RPMI8226 (cell line): ENCODE measurements at places on chromosomes 1 and 21.

- no peak for DNase-seq
These were observed 30.4 kb downstream of the ZNF281 start for GRCh38 chr1:200379432-200379757.

GRCh38 chr1:207321790-207322645 lies 540 bp downstream of the CD55 start:
- DNase-seq: peak; percentile 40

- DNase-seq: no peak
These were observed 278.8 kb downstream of the ASTN1 start for GRCh38 chr1:176885751-176886150.

DNA sequence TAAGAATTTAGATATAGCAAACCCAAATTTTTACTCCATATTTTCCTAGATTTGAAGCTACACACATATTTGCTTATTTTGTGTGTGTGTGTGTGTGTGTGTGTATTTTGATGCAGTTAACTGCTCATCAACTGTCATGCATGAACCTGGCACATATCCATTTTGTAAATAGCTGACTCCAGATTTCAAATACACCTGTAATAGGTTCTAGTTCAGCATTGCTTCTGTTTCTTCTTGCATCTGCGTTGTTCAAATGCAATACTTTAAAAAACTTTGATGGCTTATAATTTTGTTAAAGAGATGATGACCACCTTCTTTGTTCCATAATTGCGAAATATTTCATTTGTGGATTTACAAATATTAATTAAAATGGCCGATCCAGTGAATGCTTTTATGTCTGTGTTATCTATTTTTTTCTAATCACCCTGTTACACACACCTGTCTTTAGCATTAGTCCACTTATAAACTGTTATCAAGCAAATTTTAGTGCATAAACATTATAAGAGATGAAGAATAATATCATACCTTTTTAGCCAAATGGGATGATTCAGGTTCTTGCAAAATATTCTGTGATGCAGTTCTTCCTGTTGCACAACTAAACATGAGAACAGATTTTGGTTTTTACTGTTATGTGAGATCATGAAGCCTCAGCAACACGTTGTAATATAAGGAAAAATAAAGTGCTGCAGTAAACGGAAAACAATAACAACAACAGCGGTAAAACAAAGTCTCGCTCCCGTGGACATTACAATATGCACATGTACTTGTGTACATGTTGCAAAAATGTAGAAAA lies 12.7 kb upstream of the S100A11 start:
- DNase-seq: peak; percentile 71

- DNase-seq: peak; percentile 8
These were observed 12.1 kb downstream of the PGBD2 start for GRCh38 chr1:248918131-248918530.

DNA sequence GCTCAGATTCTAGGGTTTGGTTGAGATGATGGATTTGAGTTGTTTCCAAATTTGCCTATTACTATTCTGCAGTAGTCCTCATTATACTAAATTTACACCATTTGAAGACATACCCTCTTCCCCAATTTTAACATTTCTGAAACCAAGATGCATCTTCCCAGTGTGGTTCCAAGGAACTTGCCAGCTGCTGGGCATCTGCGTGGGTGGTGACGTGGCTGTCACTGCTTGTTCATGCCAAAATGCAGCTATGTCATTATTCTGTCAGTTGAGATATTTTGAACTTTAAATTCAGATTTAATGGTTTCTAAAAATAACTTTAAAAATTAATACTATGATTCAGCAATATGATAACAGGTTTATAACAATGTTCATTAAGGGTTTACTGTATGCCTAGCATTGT lies 1.2 kb downstream of the ZFP69 start:
- no peak for DNase-seq

- DNase-seq: no peak
These were observed 13.0 kb downstream of the PTPRC start for GRCh38 chr1:198651650-198652400.

- DNase-seq: no peak
These were observed 81.6 kb downstream of the PAX7 start for GRCh38 chr1:18712252-18712600.

- DNase-seq: no peak
These were observed 321.0 kb upstream of the SNX7 start for GRCh38 chr1:98340511-98340910.
